KBM-7 (cell line): ENCODE measurements at places on chromosomes 6 and 20.
A peak's percentile ranks its signal among the peaks of the same experiment; 100 is the strongest.

DNA sequence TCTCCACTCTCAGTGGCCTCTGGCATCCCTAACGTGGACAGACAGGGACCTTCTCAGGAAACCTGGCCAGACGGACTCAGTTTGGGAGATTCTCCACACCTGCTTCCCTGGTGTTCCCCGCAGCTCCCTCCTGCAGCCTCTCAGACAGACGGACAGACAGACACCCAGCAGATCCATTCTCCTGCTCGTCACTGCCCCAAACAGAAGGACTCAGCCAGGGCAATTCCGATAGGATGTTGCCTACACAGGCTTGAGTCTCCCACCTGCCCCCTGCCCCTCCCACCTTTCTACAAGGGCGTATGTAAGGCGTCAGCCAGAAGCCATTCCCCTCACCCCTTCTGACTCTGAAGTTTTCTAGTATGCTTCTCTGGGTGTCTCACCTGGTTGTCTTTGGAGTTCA is 428 bp downstream of the CCM2L start:
- DNase-seq: no peak

- no peak for DNase-seq
Measured at GRCh38 chr6:42278131-42278853, 60.6 kb upstream of the MRPS10 start.

- peak; percentile 58 for DNase-seq
Measured at GRCh38 chr6:45665859-45666258, 288.1 kb upstream of the SUPT3H start.

- DNase-seq: no peak
Measured at GRCh38 chr20:12371990-12372389, 454.3 kb downstream of the BTBD3 start.

GRCh38 chr6:47268572-47269187 is 41.0 kb downstream of the TNFRSF21 start:
- DNase-seq: no peak

DNA sequence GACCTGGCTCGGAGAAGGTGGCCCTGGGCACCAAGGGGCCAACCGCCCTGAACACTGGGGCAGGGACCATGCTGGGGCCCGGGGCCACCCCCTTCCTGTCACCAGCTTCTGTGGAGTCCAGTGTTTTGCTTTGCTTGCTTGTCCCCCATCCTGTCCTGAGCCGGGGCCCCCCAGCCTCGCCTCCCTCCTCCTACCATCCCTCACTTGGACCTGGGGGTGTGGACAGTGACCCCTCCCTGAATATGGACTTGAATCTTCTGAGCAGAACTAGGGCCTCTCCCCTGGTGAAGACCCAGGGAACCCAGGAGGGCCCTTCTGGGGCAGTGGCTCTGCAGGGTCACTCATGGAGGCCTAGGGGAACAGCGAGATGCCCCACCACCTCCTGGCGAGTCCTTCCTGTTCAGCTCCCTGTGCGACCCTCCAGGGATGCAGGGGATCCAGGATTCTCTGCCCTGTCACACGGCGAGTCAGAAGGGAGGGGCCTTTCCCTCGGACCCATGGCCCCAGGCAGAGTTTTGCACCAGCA is 41.6 kb downstream of the VSTM2L start:
- DNase-seq: no peak

- DNase-seq: no peak
Measured at GRCh38 chr6:39790772-39791171, 1.4 kb upstream of the DAAM2 start.

DNA sequence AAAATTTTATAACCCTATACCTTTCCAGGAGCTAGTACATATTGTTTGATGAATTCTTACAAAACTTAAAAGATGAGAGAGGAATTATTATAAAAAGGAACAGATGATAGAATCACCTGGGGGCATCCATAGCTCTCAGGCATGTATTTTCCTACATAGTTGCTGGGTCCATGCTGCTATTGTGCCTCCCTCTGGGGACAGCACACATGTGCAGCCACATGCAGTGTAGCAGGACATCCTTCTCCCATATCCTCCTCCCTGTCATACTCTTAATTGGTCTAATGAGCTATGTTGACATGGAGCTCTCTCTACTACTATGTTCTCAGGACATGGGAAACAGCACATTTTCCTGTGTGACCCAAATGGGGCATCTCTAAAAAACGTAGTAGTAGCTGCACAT is 898.2 kb upstream of the MAP3K7 start:
- peak; percentile 14 for DNase-seq

DNA sequence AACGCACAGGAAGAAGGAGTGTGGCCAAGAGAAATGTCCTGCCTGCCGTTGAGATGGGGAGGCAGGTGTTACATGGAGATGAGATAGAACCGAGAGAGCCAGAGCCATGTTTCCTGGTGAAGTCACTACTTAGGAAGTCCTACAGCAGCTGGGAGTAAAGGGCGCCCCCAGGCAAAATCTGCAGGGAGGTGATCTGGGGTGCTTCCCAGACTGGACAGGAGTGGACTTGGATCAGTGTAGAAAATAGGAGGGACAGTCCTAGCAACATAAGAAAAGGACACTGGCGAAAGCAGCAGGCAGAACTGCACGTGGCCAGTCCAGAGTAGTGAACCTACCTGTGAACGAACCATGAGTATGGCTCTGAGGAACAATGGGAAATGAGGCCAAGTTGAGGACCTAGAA is 85.3 kb downstream of the CD164 start:
- no peak for DNase-seq
